ENCODE measurements at places on chromosomes 13 and 19.

- no peak for DNase-seq
These were observed 88.2 kb downstream of the STK24 start for GRCh38 chr13:98488736-98489135.

- no peak for DNase-seq
These were observed at the start of gene CEACAM5 for GRCh38 chr19:41708481-41708880. CEACAM5 (plus strand) TSS chr19:41708626; CDS start chr19:41708732, 106 bp downstream.

GRCh38 chr19:44401139-44402115 is at the start of gene ZNF285:
ZNF285 (minus strand) TSS chr19:44401608; CDS start chr19:44397213, 4,395 bp downstream.
- DNase-seq, result peak; percentile 98

DNA sequence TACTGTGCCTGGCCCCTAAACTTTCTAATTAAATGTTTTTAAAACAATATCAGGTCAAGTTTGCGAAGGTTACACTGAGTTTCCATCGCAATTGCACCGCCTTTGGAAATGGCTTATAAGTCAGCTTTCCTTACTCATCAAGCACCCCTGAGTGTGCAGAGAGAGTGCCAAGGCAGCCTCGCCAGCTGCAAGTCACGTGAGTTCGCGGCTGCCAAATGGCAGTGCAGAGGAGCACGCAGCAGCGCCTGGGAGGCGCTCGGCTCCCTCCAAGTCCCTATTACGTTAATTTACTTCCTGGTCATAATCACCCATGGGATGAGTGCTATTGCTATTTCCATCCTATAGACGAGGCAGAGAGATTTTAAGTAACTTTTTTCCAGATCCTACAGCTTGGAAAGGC is 319.6 kb downstream of the TEX29 start:
- DNase-seq, result no peak

- DNase-seq, result no peak
These were observed 25.5 kb downstream of the TSSK6 start for GRCh38 chr19:19489804-19490204.

GRCh38 chr19:38693380-38694223 is 46.2 kb downstream of the ACTN4 start:
- DNase-seq, result peak; percentile 94

GRCh38 chr19:35217649-35217990 is 10.9 kb downstream of the FAM187B start:
- no peak for DNase-seq

DNA sequence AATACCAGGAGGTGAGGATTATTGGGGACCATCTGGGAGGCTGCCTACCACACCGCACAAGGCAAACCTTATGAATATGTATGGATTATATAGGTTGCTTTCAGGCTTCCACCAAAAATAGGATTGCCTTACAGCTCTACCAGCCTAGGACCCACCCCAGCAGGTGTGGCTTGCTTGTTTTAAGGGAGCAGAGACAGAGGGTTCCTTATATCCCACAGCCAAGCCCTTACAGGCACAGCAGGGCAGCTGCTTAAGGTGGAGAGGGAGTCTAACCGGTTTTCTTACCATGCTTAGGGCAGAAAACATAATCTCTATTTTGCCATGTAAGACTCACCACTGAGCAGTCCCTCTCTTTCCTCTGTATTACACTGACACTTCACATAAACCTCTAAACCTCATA is 16.1 kb upstream of the TTYH1 start:
- no peak for DNase-seq

- DNase-seq, result peak; percentile 57
These were observed 13.1 kb downstream of the ZNF773 start for GRCh38 chr19:57512845-57513244.

GRCh38 chr19:16327911-16328823 is 3.5 kb downstream of the KLF2 start:
- no peak for DNase-seq

DNA sequence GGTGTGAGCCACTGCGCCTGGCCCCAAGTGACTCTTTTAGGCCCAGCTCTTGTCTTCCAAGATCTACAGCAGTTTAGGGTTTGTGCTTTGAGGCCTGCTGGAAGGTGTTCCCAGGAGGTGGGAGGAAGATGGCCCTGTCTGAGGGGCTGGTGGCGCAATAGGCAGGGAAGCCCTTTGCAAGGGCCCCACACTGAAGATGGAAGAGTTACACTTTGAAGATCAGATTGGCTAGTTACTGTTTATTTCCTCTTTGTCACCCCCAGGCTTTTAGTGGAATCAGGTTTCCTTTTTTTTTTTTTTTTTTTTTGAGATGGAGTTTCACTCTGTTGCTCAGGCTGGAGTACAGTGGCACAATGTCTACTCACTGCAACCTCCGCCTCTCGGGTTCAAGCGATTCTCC is 1.9 kb upstream of the RABAC1 start:
- no peak for DNase-seq

GRCh38 chr13:48715977-48716376 is 62.2 kb downstream of the CYSLTR2 start:
- peak; percentile 50 for DNase-seq

DNA sequence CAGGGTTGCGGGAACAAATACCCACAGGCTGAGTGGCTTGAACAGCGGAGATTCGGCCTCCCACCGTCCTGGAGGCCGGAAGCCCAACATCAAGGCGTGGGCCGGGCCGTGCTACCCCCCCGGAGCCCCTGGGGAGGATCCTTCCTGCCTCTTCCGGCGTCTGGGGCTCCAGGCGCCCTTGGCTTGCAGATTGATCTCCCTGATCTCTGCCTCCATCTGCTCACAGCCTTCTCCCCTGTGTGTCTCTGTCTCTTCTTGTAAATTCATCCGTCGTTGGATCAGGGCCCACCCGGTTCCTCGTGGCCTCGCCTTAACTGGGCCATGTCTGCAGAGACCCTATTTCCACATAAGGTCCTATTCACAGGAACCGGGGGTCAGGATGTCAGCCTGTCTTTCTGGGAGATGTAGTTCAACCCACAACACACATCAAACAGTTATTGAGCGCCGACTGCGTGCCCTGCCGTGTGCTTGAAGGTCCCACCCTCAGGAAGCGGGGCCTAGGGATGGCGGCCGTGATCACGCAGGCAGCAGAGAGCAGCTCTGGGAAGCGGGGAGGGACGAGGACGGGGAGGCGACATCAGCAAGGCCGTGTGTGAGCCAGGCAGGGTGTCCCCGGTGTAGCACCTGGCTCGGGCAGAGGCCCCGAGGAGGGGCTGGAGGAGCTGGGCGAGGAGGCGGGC is 21.3 kb downstream of the HCN2 start:
- DNase-seq, result no peak

DNA sequence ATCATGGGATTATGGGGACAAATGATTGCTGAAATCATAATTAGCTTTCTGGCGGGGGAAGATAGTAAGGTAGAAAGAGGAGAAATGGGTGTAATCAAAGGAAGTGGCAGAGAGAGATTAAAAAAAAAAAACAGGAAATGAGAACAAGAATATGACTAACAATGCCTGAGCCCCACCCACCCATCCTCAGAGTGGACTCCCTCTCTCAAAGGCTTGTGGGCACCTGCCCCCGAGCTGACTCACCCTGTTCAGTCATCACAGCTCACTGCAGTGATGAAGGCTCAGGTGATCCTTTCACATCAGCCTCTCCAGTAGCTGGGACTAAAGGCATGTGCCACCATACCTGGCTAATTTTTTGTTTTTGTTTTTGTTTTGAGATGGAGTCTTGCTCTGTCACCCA is 26.4 kb upstream of the TPT1 start:
- DNase-seq, result peak; percentile 81

- no peak for DNase-seq
These were observed 113.7 kb downstream of the OLFM4 start for GRCh38 chr13:53142306-53142705.

DNA sequence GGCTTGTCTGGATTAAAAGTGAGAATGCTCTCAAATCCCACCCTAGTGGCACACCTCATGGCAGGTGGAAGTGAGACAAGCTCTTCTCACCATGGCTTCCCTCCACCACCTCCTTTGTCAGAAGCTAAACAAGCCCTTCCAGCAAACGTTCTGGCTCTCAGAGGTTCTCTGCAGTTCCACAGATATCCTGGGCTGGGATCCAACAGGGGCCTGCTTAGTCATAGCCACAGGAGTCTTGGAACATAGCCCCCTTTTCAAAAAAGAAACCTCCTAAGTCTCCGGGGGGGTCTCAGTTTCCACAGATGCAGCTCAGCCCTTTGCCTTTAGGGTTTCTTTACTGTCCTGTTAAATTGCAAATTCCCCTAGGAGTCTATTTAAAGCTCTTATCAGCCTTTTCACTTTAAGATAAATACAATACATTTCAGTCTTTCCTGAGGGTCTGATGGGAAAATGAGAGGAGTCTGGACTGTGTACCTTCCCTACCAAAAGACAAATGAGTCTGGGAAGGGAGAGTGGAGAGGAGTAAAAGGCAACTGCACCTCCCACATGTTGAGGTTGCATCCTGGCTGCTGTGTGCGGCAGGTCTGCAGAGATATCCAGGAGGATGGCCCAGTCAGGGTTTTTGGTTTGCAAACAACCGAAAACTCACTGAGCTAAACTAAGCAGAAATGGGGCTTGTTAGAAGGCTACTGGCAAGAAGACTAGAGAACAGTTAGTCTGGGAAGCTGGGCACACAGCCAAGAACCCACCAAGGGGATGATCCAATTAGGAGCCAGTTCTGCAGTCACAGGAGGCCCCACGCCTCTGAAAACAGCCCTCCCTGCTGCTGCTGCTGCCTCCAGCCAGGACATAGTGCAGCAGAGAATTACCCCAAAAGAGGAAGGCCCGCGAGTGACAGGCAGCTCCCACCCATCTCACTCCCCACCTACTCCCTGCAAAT is 41.4 kb upstream of the SERP2 start:
- DNase-seq, result no peak

DNA sequence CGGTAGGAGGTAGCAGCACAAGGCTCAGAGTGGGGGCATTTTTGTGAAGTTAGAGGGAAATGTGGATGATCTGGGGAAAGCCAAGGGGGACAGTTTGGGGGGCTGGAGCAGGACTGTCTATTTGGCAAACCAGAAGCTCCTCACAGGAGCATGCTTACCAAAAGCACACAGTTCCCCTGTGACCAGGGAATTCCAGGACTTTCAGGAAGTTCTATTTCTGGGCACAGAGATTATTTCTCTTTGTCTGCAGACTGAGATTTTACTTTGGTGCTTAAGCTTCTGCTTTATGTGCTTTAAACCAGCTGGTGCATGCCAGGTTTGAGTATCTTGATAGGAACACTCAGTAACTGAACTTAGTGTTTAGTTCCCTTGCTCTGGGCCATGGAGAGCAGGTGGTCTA is 525.3 kb downstream of the DIAPH3 start:
- no peak for DNase-seq

GRCh38 chr13:32588736-32589135 is 2.5 kb downstream of the PDS5B start:
- DNase-seq, result no peak

DNA sequence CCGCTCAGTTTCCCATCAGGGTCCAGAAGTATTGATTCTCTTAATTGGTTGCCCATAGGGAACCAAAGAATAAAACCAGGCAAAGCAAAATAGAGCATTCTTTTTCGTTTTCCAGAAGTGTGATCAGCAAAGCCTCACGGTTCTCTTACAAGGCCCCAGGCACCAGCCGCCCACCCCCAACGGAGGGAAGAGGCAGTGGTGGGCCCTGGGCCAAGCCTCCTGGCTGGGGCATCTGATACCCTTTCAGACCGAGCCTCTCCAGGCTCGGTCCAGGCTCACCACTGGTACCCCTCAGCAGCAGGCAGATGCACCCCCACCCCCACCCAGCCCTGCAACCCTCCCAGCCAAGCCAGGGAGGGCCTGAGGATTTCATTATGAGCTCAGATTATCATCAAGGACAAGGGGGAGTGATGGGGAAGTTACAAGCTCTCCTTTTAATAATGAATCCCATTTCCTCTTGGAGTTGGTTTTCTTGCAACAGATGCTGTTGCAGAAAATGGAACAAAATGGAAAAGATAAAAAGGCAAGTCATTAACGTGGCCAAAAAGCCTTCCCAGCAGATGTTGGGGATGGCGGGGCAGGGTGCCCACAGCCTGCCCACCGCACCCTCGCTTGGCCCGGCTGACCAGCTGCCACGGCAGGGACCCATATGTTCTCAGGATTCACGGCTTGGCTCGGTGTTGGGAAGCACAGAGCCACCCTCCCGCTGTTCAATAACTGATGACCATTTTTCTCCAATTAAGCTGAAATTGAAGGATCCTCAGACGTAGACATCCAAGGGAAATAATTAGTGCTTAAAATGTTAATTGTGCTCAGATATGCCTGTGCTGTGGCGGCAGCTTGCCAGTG is 45.9 kb upstream of the KCTD15 start:
- DNase-seq, result no peak

DNA sequence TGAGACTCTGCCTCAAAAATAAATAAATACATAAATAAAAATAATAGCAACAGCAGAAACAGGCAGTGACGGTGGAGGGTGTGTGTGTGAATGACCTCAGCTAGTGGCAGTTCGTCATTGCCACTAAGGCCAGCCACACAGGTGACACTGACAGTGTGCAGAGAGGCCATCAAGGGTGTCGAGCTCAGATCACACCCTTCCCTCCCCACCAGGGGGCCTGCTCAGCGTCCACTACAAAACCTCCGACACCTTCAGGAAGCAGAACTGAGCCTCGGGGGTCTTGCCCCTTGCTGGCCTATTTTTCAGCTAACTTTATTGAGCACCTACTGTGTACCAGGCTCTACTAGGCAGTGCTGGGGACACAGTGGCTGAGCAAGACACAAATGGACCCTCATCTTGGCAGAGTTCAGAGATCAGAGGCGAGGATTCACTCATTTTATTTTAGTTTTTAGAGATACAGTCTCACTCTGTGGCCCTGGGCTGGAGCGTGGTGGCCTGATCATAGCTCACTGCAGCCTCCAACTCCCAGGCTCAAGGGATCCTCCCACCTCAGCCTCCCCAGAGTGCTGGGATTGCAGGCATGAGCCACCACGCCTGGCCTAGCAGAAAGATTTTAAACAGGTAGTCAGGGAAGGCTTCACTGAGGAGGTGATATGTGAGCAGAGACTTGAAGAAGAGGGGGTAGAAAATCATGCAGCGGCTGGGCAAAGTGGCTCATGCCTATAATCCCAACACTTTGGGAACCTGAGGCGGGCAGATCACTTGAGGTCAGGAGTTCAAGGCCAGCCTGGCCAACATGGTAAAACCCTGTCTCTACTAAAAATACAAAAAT is 30.3 kb upstream of the SEMA6B start:
- peak; percentile 37 for DNase-seq

DNA sequence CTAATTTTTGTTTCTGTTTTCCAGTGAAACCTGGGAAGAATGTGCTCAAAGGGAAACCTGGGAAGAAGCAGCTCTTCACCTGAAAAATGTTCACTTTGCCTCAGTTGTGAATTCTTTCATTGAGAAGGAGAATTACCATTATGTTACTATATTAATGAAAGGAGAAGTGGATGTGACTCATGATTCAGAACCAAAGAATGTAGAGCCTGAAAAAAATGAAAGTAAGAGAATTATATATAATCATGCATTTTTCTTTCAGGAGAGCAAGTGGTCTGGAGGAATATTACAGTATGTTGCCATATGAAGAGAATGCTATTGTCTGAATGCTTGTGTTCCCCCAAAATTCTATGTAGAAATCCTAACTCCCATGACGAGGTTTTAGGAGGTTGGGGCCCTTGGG is 3.4 kb downstream of the NUDT15 start:
- no peak for DNase-seq

Data from mesendoderm (in vitro differentiated cells).